NCI-H226 (cell line): ENCODE measurements at places on chromosomes 4 and X.

- DNase-seq: no peak
These were observed 48.2 kb upstream of the H2AZ1 start for GRCh38 chr4:99998062-99998867.

GRCh38 chrX:125405339-125405738 lies 85.7 kb downstream of the TEX13C start:
- DNase-seq: no peak

DNA sequence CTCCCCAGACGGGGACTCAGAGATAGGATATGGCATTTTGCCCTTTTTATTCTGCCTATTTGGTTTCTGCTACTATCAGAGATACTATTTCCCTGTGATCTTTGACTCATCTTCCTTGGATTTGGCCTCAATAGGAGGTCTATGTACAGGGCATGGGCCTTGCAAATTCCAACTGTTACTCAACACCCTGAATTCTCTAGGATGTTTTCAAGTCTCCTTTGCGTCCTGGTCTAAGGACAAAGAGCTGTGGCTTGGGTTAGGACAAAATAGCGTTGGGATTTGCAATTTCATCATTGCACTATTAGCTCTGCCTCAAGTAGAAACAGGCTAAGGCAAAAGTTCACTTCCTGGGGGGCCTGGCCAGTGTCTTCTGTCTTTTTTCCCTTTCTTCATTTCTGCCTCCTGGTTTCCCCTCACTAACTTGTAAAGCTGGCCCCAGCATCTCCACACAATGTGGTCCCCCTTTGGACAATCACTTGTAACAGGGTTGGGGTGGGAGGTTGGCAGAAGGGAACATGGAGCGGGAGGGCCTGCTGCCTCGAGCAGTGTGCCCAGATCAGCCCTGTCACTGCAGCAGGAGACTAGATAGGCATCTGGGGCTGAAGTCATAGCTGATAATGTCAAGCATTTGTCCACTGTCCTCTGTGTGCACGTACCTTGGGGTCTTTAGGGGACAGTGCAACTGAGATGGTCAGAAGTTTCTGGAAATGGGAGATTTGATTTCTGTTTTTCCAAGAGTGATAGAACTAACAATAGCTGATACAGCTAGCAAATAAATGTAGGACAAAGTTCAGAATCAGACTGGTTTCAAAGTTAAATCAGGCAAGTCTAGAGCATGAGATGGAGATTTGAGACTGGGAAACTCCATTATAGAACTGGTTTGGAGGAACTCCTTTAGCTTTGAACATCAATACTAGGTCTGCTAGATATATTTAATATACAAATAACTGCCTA lies 25.8 kb upstream of the STBD1 start:
- DNase-seq: no peak

DNA sequence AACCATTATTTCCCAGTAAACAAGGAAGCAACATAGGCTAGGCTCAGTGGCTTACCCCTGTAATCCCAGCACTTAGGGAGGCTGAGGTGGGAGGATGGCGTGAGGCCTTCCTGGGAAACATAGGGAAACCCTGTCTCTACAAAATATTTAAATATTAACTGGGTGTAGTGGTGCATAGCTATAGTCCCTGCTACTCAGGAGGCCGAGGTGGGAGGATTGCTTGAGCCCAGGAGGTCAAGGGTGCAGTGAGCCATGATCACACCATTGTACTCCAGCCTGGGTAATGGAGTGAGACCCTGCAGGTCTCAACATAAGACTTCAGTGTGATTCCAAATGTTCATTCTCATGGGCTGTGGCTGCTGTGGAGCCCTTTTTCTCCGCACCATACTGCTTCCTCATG lies 34.9 kb downstream of the FHDC1 start:
- no peak for DNase-seq

DNA sequence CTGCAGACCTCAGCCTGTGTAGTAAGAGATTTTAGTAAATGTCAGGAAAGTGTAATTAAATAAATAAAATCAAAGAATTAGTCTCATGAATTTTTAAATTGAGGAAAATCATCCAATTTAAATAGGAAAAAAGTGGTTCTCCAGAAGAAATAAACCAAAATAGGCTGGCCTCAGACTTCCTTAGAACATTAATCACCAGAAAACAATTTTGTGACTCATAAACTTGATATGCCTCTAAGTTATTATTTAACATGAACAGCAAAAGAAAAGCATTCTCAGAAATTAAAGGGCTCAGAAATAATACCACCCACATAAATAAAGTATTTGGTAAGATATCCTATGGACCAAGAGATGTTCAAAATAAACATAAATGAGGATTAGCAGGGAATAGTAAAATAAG lies 14.3 kb downstream of the FAM47B start:
- no peak for DNase-seq

DNA sequence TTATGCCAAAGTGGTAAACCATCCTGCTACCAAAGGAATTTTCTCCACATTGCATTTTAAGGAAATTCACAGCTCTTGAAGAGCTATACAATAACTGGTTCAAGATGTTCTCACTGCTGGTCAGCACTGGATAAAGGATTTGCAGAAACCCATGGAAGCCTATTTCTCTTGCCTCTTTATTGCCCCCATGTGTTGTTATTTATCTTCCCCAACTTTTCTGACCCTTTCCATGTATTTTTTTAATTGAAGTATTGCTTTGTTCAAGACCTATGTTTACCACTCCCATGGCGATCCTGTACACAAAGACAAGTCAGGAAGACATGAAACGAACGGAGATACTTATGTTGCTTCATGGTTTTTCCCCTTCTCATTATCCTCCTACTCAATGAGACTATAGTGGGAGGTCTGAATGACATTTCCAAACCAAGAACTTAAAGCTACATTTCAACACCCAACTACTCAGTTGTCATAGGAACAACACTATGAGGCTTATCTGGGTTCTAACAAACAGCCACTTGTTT lies 566.4 kb upstream of the DIPK2B start:
- DNase-seq: peak; percentile 46

GRCh38 chr4:25875281-25875745 lies 12.5 kb upstream of the SEL1L3 start:
- DNase-seq: no peak

DNA sequence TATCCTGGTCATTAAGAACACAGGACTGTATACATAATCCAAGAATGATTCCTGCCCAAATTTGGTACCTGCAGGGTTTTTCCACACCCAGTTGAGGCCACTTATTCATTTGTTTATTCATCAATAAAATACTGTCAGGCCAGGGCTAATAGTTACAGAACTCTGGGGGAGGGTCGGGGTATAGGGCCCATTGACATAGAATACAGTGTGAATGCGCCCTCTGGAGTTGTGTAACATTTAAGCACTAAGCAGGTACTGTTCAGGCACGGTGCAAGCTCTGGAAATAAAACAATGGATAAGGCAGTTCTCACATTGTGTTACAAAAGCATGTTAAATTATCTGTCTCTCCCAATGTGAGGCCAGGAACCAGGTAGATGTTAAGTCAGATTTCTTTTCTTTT lies 30.8 kb upstream of the LRBA start:
- DNase-seq: no peak

DNA sequence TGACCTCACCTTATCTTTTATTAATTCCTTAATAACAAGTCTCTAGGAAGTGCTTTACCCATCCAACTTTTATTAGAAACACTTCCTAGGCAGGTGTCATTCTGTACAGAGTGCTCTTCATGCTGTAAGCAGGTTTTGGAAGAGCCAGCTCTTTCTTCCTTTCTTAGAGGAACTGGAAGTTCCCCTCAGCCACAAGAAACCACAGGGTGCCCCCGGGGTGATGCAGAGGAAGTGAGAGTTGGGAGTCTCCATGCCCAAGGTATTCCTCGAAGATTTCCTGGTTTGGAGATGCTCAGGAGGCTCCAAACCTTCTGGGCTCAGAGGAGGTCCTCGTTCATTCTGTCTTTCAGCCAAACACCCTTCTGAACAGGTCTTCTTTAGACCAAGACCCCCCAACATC lies 83.8 kb downstream of the EGF start:
- DNase-seq: no peak

DNA sequence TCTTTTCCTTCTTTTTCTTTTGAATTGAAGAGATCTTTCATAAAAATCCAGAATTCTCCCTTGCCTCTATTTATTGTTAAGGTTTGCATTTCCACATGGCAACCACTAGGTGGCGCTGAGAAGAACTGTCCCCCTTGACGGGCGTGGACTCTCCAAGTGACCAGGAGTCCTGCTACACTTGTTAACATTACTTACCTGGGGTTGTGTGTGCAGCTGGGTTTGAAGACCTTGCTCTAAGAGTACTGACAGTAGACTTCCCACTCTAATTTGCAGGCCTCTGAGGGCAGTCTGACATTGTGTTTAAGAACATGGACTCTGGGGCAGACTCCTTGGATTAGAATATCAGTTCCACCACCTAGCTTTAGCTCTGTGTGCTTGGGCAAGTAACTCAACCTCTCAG lies 52.8 kb downstream of the GPRIN3 start:
- DNase-seq: peak; percentile 3

GRCh38 chr4:98423009-98423408 lies 161.8 kb downstream of the RAP1GDS1 start:
- DNase-seq: no peak

- peak; percentile 24 for DNase-seq
These were observed 46.0 kb downstream of the SEPSECS start for GRCh38 chr4:25113915-25114904.

GRCh38 chr4:166198041-166198440 lies 325.0 kb downstream of the TLL1 start:
- no peak for DNase-seq

DNA sequence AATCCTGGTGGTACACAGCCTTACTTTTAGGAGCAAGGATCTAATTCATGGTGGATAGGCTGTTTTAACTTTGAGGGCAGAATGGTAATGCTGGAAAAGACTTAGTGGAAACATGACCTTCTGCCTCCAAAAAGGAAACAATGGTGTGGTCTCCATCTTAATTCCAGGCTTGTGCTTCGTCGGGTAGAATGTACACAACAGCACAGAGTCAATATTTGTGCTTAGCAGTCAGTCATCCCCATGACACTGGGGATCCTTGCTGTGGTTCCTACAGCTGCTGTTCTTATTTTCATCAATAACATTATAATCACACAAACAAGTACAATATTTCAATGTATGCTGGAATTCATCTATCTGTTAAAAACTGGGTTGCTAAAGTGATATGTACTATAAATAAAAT lies 104.4 kb downstream of the HHIP start:
- no peak for DNase-seq

DNA sequence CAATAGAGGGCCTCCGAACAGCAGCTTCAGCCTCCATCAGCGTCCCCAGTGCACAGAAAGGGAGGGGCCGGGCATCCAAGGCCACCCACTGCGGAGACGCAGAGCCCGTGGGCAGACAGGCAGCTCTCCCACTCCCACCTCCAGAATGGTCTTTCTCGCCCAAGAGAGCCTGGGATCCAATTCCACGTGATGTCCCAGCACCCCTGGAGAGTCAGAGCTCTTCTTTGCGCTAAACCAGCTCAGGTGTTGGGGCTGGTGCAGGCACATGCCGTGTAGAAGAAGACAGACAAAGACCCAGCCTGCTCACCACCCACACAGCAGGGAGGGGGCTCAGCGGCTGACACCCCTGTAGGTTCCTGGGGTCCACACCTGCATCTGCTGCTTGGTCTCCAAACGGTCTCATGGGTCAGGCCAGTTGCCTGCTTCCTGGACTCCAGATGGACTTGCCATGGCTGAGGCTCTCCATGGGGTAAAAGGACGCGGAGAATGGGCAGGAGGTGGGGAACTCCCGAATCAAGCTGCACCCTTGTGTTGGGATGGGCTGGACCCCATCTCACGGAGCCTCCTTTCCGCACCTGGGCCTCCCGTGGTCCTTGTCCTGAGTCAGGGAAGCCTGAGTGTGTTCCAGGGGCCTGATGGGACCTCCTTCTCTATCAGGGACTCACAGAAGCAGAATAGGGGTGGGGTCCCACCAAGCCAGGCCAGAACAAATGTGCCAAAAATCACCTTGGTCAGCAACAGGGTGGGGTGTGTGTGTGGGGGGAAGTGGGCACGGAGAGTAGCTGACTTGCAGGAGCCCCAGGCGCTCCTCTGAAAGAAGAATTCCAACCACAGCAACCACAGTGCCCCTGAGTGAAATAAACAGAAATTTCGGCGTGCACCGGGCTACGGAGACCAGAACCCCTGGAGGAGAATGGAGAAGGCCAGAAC lies 11.6 kb upstream of the ASMTL start:
- DNase-seq: no peak

- no peak for DNase-seq
These were observed 75.3 kb upstream of the C1QTNF7 start for GRCh38 chr4:15352524-15352923.

GRCh38 chrX:78708816-78709215 lies 38.7 kb upstream of the LPAR4 start:
- no peak for DNase-seq

GRCh38 chrX:123983240-123983639 lies 21.7 kb downstream of the STAG2 start:
- DNase-seq: no peak

- DNase-seq: peak; percentile 4
These were observed 1.2 kb downstream of the PNPLA4 start for GRCh38 chrX:7925867-7926472.

DNA sequence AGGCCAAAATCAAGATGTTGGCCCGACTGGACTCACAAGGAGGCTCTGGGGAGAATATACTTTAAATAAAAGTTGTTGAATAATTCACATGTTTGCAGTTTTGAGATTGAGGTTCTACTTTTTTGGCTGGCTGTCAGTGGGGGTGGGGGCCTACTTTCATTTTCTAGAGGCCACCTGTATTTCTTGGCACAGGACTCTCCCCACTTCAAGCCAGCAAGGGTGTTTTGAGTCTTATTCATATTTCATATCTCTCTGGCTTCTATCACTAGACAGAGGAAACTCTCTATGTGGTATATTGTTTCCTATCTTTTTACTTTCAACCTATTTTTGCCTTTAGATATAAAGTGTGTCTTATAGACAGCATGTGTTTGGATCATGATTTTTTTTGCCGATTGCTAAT lies 266.4 kb downstream of the PRR32 start:
- DNase-seq: no peak

DNA sequence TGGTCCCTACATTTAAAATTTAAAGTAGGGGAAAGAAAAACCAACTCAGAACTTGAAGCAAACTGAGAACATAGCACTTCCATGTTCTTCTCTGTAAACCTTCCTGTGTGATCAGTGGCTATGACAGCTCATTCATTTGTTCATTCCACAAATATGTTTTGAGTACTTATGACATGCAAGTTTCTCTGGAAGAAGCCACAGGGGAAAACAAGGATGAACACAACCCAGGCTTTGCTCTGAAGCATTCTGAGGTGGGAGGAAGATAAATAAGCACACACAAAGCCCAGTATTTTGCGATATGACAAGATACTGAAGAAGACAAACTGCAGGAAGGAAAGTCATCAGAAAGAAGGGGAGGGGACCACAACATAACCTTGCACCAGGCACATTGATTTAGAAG lies 96.4 kb downstream of the CHIC2 start:
- no peak for DNase-seq

GRCh38 chrX:54695816-54696487 lies 102.1 kb downstream of the ITIH6 start:
- no peak for DNase-seq

DNA sequence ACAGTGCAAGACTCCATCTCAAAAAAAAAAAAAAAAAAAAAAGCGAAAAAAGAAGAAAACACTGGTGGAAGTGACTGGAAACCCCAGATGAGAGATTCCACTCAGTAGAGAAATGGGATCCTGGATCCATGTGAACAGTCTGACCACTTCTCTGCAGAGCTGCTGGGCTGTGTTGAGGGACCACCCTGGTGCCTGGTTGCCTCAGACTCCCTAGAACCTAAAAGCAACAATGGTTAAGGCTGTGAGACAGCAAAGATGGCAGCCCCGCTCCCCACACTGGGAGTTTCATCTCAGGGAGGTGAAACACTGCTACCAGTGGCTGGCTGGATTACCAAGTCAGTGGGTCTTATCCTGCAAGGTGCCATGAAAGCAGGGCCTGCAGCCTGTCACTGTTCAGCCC lies 152.8 kb upstream of the ARSJ start:
- no peak for DNase-seq
